ENCODE measurements at places on chromosomes 7 and 10.
A peak's percentile ranks its signal among the peaks of the same experiment; 100 is the strongest.

DNA sequence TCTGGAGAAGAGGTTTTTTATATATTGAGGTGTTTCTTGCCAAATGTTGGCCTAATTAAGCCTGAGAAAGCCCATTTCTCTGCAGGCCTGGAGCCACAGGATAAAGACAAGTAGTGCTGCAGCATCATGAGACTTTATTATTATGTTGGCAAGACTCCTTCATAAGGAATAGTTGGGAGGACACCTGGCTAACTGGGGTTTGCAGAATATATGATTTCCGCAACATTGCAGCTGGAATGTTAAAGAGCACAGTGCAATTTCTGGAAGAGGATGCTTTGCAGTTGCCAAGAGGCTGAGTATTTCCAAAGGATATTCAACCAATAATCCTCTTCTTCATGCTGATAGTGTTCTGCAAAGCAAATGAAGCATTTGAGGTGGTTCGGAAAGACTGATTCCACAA lies 1512.8 kb upstream of the LRRTM3 start:
- no peak for DNase-seq

- no peak for DNase-seq
Observed at GRCh38 chr10:111879969-111880368, 303.6 kb downstream of the GPAM start.

- no peak for DNase-seq
Observed at GRCh38 chr10:110349831-110350230, 45.1 kb upstream of the SMNDC1 start.

DNA sequence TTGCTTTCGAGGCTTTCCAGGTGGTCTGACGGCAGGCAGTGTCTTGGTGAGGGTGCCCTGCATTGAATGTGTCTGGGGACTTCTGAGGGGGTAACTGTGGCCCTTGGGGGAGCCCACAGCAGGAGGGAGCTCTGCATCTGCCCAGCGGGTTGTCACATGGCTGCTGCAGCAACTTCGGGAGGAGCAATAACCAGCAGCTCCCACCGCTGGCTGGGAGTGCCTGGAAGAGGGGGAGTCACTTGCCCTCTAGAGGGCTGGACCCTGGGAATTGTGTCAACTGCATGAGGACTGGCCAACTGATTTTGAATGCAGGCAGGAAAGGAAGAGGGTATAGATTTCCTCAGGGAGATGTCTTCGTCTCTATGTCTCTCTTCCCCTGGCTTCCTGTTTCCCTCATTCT lies 26.4 kb downstream of the C10orf120 start:
- no peak for DNase-seq

DNA sequence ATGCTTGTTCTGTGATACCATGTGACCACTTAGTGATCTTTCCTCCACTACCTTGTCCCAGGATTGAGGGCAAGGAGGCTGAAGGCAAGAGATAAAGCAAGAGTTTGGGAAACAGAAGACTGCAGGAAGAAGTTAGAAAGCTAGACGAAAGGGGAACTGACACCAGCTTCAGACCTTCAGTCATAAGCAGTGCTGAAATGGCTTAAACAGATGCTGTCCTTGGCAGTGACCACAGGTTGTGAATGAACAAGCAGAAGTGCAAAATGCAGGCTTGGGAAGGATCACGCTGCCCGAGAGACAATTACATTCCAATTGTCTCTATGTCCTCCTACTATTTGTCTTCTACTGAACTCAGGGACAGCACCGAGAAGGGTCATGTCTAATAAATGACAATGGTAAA lies 704.9 kb upstream of the AUTS2 start:
- DNase-seq: no peak

- DNase-seq: no peak
Observed at GRCh38 chr7:94324380-94325121, 70.1 kb upstream of the COL1A2 start.

DNA sequence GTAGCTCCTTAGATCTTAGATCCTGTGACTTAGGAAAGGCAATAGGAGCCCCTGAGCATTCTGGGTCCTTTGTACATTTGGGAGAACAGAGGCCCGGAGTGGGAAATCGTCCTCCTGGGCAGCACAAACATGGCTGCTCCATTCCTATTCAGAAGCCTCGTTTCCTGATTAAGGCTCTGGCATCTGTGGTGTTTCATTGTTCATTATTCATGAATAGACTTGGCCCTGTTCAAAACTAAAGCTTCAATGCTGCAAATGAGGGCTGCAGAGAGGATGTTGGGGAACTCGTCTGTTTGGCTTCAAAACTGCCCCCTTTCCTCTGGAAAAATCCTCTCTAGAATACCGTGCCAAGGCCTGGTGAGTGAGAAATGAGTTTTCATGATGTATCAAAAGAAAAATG lies 3.4 kb upstream of the HTRA1 start:
- DNase-seq: no peak

DNA sequence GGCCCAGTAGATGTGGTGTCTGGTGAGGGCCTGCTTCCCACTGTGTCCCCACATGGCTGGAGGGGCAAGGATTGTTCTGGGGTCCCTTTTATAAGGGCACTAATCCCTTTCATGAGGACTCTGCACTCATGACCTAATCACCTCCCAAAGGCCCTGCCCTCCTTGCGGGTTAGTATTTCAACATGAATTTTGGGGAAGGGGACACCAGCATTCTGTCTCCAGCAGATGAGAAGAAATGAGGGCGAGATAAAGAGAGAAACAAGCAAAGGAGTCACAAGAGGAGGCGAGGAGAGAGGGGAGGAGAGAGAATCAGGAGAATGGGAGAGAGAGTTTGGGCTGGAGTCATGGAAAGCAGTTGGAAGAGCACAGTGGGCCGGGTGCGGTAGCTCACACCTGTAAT lies 83.7 kb downstream of the C10orf105 start:
- DNase-seq: no peak

DNA sequence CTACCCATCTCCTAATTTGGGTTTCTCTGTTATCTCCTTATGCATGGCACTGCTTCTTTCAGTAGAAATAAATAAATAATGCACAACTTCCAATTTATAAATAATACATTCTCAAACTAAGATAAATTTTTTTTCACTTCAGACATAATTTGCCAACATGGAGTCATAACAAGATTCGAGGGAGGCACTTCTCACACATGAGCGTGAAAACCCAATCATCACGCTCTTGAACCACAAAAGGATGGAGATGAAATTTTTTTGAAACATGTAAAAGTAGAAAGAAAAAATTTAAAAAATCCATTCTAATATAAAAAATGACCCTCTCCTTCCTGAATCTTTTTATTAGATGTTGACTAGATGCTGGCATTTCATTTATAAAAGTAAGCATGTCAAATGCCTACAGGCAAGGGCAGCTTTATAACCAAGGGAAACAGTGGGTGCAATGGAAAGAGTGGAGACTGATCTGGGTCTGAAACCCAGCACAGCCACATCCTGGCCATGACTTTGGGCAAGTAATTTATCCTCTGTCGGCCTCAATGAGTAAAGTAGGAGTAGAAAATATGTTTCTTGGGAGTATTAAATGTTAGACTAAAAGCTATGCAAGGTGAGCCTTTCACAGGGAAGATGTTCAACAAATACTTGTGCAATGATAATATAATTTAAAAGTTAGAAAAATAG lies 185.0 kb downstream of the STK31 start:
- DNase-seq: peak; percentile 17

Measured in common myeloid progenitor, CD34-positive (primary cell).